Right lobe of liver (tissue), 6 donors: ENCODE measurements at places on chromosomes 7 and 10. TPM values are rescaled to one million over a fixed set of nuclear protein-coding genes. Genes with fewer than 3 reads are reported as not detected.
A peak's percentile ranks its signal among the peaks of the same experiment; 100 is the strongest.

DGKI gene
- 0.33 TPM for total RNA-seq

ANKRD61 gene
- not detected for total RNA-seq

DNA sequence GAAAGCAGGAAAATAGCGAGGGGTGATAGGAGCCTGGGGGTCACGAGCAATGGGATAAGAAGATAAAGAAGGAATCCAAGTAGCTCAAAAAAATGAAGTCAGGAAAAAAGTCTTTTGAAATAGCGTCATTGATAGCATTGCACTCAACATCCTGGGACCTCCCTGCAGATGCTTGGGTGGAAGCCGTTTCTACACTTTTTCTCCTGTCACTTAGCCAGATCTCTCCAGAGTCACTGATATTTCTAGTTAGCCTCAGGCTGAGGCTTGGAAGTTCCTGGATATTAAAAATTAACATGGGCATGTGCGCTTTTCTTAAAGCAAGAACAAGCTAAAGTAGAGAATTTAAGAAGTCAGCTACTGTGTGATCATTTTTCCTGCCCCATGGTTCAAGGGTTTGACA, 39.5 kb upstream of the CHST15 start:
- no peak overlapping the region for H3K27ac ChIP-seq
- no peak for DNase-seq
- no peaks in the 10 kb centered on the region for H3K4me1 ChIP-seq
- H3K4me3 ChIP-seq = no peak overlapping the region
- H3K27me3 ChIP-seq = no peaks in the 10 kb centered on the region
- no peaks in the 10 kb centered on the region for H3K36me3 ChIP-seq

DNA sequence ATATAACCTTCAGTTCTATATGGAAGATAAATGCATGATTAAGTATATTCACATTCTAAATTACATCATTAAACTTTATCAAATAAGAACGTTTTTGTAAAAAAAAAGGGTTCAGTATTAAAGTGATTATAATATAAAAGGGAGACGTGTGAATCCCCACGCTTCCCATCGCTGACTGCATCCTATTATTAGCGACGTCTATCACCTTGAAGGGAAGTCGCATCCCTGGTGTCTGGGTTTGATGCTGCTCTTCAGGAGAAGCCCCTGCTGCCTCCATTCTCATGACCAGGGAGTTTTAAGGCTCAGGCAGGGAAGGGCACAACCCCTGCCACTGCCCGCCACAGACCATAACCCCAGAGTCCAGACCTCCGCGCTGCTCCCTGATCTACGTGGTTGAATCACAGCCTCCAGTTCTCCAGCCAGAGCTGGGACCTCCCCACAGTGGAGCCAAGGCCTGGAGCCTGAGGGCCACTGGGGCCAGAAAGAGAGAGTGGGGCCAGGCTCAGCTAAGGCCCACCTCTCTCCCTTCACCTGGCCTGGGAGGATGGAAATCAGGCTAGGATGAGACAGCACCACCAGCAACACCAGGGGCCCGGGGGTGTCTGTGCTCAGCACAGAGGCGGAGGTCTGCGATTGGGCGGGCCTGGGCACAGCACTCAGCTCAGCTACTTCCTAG, 130.6 kb downstream of the TCERG1L start:
- H3K4me3 ChIP-seq = no peak overlapping the region
- no peaks in the 10 kb centered on the region for H3K27me3 ChIP-seq
- no peaks in the 10 kb centered on the region for H3K4me1 ChIP-seq
- H3K27ac ChIP-seq = no peak overlapping the region
- no peaks in the 10 kb centered on the region for H3K36me3 ChIP-seq
- no peak for DNase-seq

MYL10 gene
- total RNA-seq = not detected

STOX1 gene
- total RNA-seq = 0.81 TPM

GRCh38 chr7:48245751-48246472, 74.7 kb downstream of the ABCA13 start:
- H3K27ac ChIP-seq = no peak overlapping the region
- no peaks in the 10 kb centered on the region for H3K36me3 ChIP-seq
- no peaks in the 10 kb centered on the region for H3K4me1 ChIP-seq
- H3K4me3 ChIP-seq = no peak overlapping the region

DNA sequence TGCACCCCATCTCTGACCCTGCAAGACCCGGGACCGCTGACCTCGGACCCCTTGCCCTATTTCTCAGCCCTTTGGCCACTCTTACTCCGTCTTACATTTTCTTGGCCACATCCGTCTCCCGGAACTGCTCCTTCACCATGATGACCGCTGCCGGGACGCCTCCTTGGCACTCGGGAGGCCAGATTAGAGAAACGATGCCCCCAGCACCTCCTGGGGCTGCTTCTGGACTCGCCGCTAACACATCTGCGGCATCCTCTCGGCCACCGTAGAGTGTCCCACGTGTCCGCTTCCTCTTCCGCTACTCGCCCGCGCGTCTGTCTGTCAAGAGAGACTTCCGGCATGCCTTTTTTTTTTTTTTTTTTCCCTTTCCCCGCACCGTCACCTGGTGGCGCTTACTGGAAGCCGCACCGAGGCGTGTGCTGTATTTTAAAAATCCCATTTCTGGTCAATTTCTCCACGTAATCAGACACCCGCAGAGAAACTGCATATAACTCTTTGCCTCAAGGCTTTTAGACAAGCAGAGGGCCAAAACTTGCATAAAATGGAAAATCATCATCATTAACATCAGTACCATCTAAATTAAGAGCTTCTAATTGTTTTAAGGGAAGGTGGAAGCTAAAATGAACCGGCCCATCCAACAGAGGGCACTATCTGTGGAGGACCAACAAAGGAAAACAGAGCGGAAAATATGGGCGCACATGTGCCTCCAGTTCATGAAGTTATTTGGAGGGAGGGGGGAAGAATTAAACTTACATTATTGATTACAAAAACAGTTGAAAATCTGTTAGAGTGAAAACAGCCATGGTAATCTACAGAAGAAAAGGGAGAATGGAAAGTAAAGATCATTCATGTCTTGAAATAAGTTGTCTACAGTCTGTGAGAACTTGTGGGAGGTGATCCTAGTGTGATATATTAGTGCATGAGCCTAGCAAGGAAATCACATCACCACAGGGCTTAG, at the start of gene POLR3A:
POLR3A (minus strand) TSS at position 247 of the 958 bp plus-strand sequence; CDS start at position 139, 108 bp downstream.
- H3K27me3 ChIP-seq = no peaks in the 10 kb centered on the region
- H3K36me3 ChIP-seq = peaks cover 15% of the 10 kb centered on the region
- peak within 1 kb of the TSS; percentile 42 for H3K27ac ChIP-seq
- DNase-seq = peak; percentile 95

GRCh38 chr7:142800088-142800487, 29.3 kb downstream of the PRSS2 start:
- no peaks in the 10 kb centered on the region for H3K27me3 ChIP-seq
- no peak overlapping the region for H3K27ac ChIP-seq
- no peaks in the 10 kb centered on the region for H3K36me3 ChIP-seq
- no peak for DNase-seq

- no peak overlapping the region for H3K4me3 ChIP-seq
- DNase-seq = peak; percentile 66
Observed at GRCh38 chr7:100835903-100836811, 8.8 kb upstream of the EPHB4 start.

DNA sequence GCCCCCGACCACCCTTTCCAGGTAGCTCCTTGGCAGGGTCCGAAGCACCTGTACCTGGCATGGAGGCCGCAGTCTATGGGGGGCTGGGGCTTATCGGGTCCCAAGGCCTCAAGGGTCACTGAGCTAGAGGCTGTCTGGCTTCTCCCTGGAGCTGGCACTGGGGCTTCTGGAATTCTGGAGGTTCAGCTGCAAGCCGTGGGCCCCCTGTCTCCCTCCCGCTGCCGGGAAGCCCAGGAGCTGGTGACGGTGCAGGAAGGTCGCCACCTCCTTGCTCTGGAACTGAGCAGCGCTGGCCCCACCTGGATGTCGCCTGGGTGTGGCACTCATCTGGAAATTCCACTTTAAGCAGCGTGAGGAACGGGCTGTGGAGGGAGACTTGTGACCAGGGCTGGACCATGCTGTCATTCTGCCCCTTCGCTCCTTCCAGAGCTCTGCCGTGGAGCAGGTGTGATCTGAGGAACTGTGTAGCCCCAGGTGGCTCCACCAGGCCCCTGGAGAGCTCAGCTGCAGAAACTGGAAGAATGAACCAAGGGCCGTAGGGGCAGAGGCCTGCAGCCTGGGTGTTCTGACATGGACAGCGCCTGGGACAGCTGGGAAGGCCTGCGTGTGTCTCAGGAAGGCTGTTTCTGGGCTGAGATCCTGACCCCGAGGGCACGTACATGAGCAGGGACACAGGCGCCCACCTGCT, 129.7 kb upstream of the PPP2R2D start:
- no peaks in the 10 kb centered on the region for H3K27me3 ChIP-seq
- H3K4me3 ChIP-seq = no peak overlapping the region
- no peak overlapping the region for H3K27ac ChIP-seq

DNA sequence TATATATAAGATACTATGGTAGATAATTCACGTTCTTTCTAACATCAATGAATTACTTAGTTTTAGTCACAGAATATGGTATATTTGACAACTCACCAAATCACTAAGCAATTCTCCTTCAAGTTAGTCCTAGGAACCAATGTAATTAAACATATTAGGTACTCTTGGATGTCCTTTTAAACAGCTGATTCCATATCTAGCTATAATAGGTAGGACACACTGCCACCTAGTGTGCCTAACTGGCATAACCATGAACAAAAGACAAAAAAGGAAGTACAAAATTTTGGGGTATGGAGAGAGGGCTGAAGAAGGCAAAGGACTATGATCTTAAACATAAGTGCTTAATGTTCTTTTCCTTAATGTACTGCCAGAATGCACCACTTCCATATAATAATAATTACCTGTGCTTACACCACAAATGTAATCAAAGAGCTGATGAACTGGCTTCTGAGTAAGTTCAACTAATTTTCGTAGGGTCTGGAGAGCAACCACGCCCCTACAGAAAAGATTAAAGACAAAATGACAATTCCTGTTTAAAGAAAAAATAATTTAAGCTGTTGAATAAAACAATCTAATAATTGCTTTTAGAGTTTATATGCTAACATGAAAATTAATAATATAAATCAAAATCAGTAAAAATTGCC, 28.7 kb downstream of the PNPLA8 start:
- H3K4me1 ChIP-seq = no peaks in the 10 kb centered on the region
- no peak overlapping the region for H3K4me3 ChIP-seq
- no peaks in the 10 kb centered on the region for H3K27me3 ChIP-seq
- H3K36me3 ChIP-seq = no peaks in the 10 kb centered on the region
- no peak for DNase-seq

DNA sequence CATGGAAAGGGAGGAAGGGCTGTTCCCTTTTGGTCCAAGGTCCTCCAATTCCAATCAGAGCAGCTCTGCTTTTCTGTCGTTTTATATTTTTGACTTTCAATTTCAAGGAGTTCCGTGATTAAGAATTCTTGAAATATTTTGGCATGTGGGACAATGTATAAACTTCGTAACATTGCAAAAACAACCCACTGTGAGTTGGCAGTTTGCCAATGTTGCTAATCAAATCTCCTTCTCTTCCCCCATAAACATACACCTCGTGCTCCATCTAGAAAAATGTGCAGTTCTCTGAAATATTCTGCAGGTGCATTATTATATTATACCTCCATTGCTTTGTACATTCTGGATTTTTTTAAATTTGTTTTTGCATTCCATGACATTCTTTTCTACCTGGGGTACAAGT, 49.8 kb downstream of the POU6F2 start:
- no peaks in the 10 kb centered on the region for H3K27me3 ChIP-seq
- H3K36me3 ChIP-seq = no peaks in the 10 kb centered on the region
- H3K27ac ChIP-seq = no peak overlapping the region
- no peak overlapping the region for H3K4me3 ChIP-seq

GRCh38 chr10:47053081-47053798, 142.0 kb downstream of the PTPN20 start:
- H3K36me3 ChIP-seq = no peaks in the 10 kb centered on the region
- H3K4me1 ChIP-seq = no peaks in the 10 kb centered on the region
- no peaks in the 10 kb centered on the region for H3K27me3 ChIP-seq
- no peak overlapping the region for H3K4me3 ChIP-seq

- H3K36me3 ChIP-seq = no peaks in the 10 kb centered on the region
- H3K4me3 ChIP-seq = no peak overlapping the region
- no peak for DNase-seq
- H3K27me3 ChIP-seq = no peaks in the 10 kb centered on the region
- no peak overlapping the region for H3K27ac ChIP-seq
Observed at GRCh38 chr7:50512384-50512783, 52.8 kb downstream of the DDC start.

PDSS1 gene
- 15.9 TPM for total RNA-seq

- H3K27ac ChIP-seq = peak overlapping the region; percentile 58
- H3K4me3 ChIP-seq = no peak overlapping the region
- DNase-seq = no peak
- H3K27me3 ChIP-seq = no peaks in the 10 kb centered on the region
Observed at GRCh38 chr10:113094114-113094486, 144.1 kb downstream of the TCF7L2 start.

OPN4 gene
- not detected for total RNA-seq

DNA sequence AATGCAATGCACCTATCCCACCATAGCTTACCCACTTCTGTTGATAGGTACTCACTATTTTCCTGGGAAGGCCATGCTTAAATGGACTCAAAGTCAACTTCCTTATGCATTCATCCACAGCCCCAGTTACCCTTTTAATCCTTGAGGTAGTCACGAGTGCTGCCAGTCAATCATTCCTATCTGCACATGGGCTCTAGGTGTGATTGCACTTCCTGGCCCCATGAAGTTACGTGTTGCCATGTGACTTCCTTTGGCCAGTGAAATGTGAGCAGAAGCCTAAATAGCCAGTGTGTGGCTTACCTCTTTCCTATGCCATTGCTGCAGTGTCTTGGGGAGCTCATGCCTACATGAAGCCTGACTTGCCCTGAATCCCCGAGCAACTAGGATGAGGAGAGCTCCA, 23.5 kb upstream of the EIF5AL1 start:
- no peaks in the 10 kb centered on the region for H3K36me3 ChIP-seq
- no peak overlapping the region for H3K4me3 ChIP-seq
- H3K4me1 ChIP-seq = no peaks in the 10 kb centered on the region

DNA sequence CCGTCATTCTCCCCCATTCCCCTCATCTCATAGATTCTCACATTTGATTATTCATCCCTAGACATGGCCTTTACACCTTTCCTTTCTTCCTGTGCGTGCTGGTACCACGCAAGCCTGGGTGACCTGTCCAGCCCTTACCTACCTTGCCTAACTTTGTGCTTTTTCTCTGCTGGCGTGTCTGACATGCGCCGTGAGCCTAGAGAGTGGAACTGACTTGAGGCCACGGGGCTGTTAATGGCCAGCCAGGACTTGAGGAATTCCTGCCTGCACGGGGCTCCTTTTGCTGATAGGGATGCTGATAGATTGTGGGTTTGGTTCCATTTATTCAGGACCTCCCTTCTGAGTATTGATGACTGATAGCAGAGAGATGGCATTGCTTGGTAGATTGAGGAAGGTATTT, 134.2 kb downstream of the DOCK1 start:
- H3K27ac ChIP-seq = no peak overlapping the region
- H3K4me3 ChIP-seq = no peak overlapping the region
- DNase-seq = no peak

- H3K36me3 ChIP-seq = no peaks in the 10 kb centered on the region
- H3K4me1 ChIP-seq = peaks cover 11% of the 10 kb centered on the region
- no peak overlapping the region for H3K27ac ChIP-seq
- H3K4me3 ChIP-seq = no peak overlapping the region
- no peaks in the 10 kb centered on the region for H3K27me3 ChIP-seq
Observed at GRCh38 chr7:26307226-26307625, 15.6 kb downstream of the SNX10 start.
